GM23248 (cell line): ENCODE measurements at places on chromosomes 13 and 19. TPM values are rescaled to one million over a fixed set of nuclear protein-coding genes. Genes with fewer than 3 reads are reported as not detected.

ZNF284 gene
- total RNA-seq = 1.9 and 2.9 TPM in 2 replicates

GPR18 gene
- not detected in 2 replicates for total RNA-seq

KLHL1 gene
- total RNA-seq = not detected in 2 replicates

C19orf85 gene
- total RNA-seq = not detected in 2 replicates

URAD gene
- not detected in 2 replicates for total RNA-seq

CASP14 gene
- total RNA-seq = not detected in 2 replicates

DNA sequence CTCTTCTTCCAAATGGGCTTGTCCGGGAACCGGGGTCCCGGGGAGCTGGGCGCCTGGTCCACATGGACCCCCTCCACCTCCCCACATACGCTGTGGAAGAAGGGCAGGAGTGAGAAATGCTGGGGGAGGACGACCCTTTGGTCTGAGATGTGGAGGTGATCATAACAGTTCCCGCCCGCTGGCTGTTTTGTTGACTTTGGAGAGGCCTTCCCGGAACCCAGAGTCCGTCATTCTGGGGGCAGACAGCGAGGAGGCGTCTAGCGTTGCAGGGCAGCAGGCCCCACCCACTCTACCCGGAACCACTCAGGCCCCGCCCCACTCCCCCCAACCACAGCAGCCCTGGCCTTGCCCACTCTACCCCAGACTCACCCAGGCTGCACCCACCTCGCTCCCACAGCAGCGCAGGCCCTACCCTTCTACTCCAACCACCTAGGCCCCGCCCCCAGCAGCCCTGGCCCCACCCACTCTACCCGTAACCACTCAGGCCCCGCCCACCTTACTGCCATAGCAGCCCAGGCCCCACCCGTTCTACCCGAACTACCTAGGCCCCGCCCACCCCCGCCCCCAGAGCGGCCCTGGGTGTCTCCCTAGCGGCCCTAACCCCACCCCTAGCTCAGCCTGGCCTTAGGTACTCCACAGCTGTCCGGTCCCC lies 7.1 kb downstream of the GPR108 start:
- no peaks in the 10 kb centered on the region for H3K27me3 ChIP-seq
- no peak overlapping the region for H3K4me3 ChIP-seq
- DNase-seq = peak; percentile 46
- H3K4me1 ChIP-seq = 0 out of 2 replicates have a peak, but pooled peaks cover under 1% of the 10 kb centered on the region
- no peak overlapping the region for H3K27ac ChIP-seq
- H3K36me3 ChIP-seq = no peaks in the 10 kb centered on the region

DNA sequence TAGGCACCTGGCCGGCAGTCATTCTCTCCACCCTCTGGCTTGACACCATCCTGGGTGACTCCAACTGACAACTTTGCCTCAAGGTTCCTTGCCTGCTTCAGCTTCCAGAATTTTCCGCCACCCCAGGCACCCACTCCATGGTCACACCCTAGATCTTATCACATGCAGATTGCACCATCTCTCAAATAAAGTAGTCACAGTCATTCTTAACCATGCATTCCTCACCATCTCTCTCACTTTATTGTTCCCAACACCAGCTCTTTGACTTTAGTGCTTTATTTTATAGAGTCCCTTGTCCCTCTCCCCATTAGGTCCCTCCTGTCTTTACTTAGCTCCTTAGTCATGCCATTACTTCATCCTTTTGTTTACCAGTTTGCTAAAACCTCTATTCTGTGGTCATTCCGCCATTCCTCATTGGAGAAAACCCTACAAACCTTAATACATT lies 351.7 kb downstream of the SPRY2 start:
- DNase-seq = peak; percentile 78
- no peaks in the 10 kb centered on the region for H3K36me3 ChIP-seq
- H3K4me1 ChIP-seq = peaks cover 57% of the 10 kb centered on the region
- peak overlapping the region; percentile 32 for H3K4me3 ChIP-seq

- H3K27ac ChIP-seq = no peak overlapping the region
- H3K36me3 ChIP-seq = no peaks in the 10 kb centered on the region
- DNase-seq = no peak
- H3K4me1 ChIP-seq = no peaks in the 10 kb centered on the region
- H3K27me3 ChIP-seq = peaks cover 8% of the 10 kb centered on the region; the same call in 1 of the 2 replicates
Observed at GRCh38 chr19:17618936-17619335, 63.5 kb downstream of the COLGALT1 start.

DNA sequence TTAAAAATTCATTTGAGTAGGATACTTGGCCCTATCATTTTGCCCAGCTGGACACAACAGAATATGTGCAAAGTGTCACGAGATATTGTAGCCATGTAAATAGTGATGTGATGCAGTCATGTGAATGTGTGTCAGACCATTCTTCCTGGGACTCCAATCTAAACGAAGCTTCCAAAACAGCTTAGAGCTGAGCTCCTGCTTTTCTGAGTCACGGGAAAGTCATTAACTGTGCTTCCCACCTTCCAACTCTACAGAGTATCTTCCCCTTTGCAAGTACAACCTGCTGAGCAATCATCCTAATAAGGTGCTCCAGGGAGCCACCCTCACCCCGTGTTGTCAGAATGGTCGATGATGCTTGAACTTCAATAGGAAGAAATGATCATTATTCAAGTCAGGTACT lies 294.7 kb downstream of the MYO16 start:
- no peak overlapping the region for H3K4me3 ChIP-seq
- no peaks in the 10 kb centered on the region; the same call in 1 of the 2 replicates for H3K4me1 ChIP-seq
- peak; percentile 32 for DNase-seq

GRCh38 chr19:6286676-6287075 lies 6.9 kb upstream of the MLLT1 start:
- H3K4me3 ChIP-seq = no peak overlapping the region
- H3K27me3 ChIP-seq = no peaks in the 10 kb centered on the region
- no peaks in the 10 kb centered on the region for H3K4me1 ChIP-seq
- H3K27ac ChIP-seq = no peak overlapping the region

DNA sequence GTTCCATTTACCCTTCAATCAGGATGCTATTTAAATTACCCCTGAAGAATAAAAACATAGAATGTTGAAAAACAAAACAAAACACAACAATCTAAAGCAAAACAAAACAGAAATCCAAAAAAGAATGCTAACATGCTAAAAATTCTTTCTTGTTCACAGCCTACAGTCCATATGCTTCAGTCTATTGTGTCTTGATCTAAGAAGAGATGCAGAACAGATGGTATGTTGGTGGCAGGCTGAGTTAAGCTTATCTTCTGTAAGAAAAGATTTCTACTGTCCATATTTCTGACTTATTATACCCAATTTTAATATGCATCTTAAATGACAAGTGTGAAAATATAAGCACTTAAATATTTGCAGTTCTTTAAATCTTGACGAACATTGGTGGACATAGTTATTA lies 356.1 kb upstream of the SLITRK1 start:
- no peaks in the 10 kb centered on the region for H3K27me3 ChIP-seq
- H3K4me1 ChIP-seq = no peaks in the 10 kb centered on the region
- DNase-seq = no peak
- no peak overlapping the region for H3K27ac ChIP-seq
- no peak overlapping the region for H3K4me3 ChIP-seq

GRCh38 chr19:45457776-45458175 lies 10.0 kb upstream of the FOSB start:
- no peak for DNase-seq
- H3K27ac ChIP-seq = no peak overlapping the region
- no peaks in the 10 kb centered on the region for H3K36me3 ChIP-seq
- H3K4me1 ChIP-seq = peaks cover 16% of the 10 kb centered on the region

DNA sequence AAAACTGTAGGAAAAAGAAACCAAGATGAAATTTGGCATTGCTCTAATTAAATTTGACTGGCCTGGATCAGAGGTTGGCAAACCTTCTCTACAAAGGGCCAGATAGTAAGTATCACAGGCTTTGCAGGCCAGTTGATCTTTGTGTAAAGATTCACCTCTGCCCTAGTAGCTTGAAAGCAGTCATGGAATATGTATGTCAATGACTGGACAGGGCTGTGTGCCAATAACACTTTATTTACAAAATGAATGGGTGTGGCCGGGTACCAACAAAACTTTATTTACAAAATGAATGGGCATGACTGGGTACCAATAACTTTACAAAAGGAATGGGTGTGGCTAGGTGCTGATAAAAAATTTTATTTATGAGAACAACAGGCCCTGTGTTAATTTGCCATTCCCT lies 20.0 kb downstream of the SIN3B start:
- H3K36me3 ChIP-seq = peaks cover 21% of the 10 kb centered on the region; the same call in 1 of the 2 replicates
- peak overlapping the region; percentile 16; the same call in 1 of the 2 replicates for H3K27ac ChIP-seq
- no peaks in the 10 kb centered on the region for H3K27me3 ChIP-seq
- DNase-seq = peak; percentile 73

DNA sequence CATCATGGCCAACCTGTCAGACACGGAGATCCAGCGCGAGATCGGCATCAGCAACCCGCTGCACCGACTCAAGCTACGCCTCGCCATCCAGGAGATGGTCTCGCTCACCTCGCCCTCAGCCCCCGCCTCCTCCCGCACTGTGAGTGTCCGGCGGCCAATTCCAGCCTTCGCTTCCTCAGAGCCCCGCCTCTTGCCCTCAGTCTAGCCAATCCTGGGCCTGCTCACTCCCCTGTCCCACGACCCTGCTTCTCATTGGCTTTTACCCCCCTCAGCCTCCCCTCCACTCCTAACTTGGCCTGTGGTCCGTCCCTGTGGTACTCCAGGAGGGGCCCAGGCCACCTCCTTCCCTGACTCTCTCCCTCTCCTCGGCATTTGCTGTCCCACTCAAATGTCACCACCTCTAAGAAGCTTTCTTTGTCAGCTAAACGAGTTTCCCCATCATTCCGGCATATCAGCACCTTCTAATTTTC lies 12.3 kb downstream of the HRC start:
- DNase-seq = peak; percentile 96
- peak overlapping the region; percentile 82 for H3K4me3 ChIP-seq
- no peaks in the 10 kb centered on the region for H3K27me3 ChIP-seq
- H3K4me1 ChIP-seq = peaks cover 4% of the 10 kb centered on the region; the same call in 1 of the 2 replicates
- H3K27ac ChIP-seq = no peak overlapping the region
- H3K36me3 ChIP-seq = no peaks in the 10 kb centered on the region
